T-helper 17 cell (primary cell): ENCODE measurements at places on chromosomes 2 and 18. TPM values are rescaled to one million over a fixed set of nuclear protein-coding genes. Genes with fewer than 3 reads are reported as not detected.

LYPD6B gene
- total RNA-seq: not detected

SAG gene
- 0.10 TPM for total RNA-seq

SATB2 gene
- total RNA-seq: 0.29 TPM

GRCh38 chr2:234252772-234253171 is 202.3 kb downstream of the SPP2 start:
- DNase-seq: no peak

- no peak for DNase-seq
Measured at GRCh38 chr18:13566941-13567746, 159.2 kb downstream of the FAM210A start.
